HFFc6 (cell line): ENCODE measurements at places on chromosomes 2 and 18. TPM values are rescaled to one million over a fixed set of nuclear protein-coding genes. Genes with fewer than 3 reads are reported as not detected.

Gene MRPL30
- total RNA-seq, result 25.6 and 27.7 TPM in 2 replicates

Gene IFIH1
- 0.92 to 2.1 TPM (median 1.3 TPM) in 3 replicates for total RNA-seq

Gene MPV17
- 76.2 to 85.7 TPM (median 82.3 TPM) in 3 replicates for total RNA-seq

Gene CCDC141
- not detected in 2 replicates for total RNA-seq

Gene SERPINB10
- 1.4 to 6.0 TPM (median 3.6 TPM) in 3 replicates for total RNA-seq

- DNase-seq, result peak; percentile 28
Observed at GRCh38 chr2:217399291-217399690, 539.4 kb upstream of the TNP1 start.

DNA sequence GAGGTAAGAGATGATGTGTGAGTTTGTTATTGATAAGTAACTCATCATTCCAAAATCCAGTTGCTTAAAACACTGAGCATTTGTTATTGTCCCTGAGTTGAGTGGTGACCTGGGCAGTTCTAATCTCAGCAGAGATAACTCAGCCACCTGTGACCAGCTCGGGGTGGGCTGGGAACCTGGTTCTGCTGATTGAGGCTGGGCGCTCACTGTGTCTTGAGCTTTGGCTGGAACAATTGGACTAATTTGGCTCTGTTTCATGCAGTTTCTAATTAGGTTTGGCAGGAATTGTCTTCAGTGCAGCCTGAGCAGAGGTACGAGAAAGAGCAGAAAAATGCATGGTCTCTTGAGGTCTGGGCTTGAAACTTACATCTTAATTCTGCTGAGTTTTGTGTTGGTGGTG, 144.7 kb downstream of the RNF144A start:
- no peak for DNase-seq

DNA sequence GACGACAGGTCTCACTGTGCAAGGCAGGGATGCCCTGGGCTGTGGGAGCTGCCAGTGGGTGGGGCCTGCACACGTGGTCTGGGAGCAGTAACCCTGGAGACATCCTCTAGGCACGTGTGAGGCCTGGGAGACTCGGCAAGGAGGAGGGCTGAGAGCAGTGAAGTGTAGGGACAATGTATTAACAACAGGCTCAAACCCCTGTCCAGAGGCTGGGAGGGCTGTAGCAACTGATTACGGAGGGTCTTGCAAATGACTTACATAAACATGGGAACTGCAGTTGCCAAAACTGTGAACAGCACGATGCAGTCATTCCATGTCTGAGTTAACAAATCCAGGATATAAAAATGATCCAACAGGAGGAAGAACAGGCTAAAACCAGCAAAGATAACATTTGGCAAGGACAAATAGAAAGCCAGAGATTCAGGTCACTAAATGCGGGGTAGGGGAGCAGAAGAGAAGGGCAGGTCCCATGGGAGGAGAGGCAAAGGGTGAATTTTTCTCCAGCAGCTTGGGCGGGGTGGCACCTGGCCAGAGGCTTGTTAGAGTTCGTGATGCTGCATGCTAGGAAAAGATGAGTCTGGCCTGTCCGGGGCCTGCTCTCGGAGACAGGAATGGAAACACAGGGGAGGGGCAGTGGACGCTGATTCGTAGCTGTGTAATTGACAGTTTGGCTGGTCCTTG, 44.9 kb downstream of the CYP27C1 start:
- peak; percentile 36 for DNase-seq

DNA sequence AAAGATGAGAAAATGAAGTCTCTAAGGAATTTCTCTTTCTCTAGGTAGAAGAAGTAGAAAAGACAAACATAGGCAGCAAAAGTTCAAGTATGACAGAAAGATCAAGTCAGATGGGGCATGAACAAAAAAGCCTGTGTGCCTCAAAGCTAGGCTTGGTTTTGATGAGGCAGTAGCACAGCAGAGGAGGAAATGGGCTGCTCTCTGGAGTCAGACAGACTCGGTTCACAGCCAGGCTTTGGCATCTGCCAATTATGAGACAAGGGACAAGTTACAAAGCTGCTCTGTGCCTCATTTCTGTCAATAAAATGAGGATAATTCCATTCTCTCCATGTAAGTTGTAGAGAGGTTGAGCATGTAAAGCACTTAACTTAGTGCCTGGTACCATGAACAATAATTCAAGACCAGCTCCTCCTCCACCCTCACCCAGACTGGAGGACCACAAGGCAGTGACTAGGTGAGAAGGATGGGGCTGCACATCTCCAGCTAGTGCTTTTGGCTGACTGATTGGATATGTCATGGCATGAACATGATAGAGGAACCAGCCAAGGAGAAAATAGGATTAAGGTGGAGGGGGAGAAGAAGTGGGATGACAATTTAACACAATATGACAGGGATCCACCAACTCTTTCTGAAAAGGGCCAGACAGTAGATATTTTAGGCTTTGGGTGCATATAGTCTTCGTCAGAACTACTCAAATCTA, 84.6 kb downstream of the TMEM163 start:
- no peak for DNase-seq

GRCh38 chr2:200244111-200244510, 62.4 kb upstream of the SPATS2L start:
- DNase-seq, result no peak

- DNase-seq, result peak; percentile 93
Observed at GRCh38 chr2:233974530-233975071, 57.4 kb downstream of the TRPM8 start.

- no peak for DNase-seq
Observed at GRCh38 chr2:232632904-232633412, 446 bp upstream of the EFHD1 start.

DNA sequence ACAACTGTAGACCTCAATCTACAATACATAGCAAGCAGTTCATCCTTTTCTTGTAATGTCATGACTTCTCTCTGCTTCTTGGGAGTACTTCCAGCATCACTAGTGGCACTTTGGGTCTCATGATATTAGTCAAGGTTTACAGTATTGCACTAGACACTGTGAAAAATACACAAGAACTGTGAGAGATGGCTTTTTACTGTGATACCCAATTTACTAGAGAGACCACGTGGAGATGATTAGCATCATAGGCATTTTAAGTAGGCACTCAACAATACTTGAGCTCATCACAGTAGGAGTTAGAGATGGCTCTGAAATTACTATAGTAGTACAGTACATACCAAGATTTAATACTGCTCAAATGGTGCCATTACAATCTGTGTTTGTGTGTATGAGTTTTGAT, 112.8 kb upstream of the EML6 start:
- DNase-seq, result peak; percentile 30

DNA sequence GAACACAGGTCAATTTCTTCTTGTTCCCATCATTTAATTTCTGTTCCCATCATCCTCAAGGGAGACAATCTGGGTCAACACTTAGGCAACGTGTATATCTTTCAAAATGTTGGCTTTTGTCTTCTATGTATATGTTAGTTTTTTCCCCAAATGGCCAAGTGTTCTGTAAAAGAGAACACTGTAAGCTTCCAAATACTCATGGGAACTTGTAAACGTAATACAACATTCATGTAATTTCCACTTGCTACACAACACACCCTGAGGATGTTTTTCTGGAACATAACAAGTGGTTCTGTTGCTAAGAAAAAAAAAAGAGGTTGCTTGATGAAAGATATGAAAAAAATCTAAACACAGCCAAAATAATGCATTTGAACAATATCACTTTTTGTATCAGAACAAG, 149.1 kb downstream of the ATAD2B start:
- DNase-seq, result no peak
